ENCODE measurements at places on chromosomes 1 and 21.

DNA sequence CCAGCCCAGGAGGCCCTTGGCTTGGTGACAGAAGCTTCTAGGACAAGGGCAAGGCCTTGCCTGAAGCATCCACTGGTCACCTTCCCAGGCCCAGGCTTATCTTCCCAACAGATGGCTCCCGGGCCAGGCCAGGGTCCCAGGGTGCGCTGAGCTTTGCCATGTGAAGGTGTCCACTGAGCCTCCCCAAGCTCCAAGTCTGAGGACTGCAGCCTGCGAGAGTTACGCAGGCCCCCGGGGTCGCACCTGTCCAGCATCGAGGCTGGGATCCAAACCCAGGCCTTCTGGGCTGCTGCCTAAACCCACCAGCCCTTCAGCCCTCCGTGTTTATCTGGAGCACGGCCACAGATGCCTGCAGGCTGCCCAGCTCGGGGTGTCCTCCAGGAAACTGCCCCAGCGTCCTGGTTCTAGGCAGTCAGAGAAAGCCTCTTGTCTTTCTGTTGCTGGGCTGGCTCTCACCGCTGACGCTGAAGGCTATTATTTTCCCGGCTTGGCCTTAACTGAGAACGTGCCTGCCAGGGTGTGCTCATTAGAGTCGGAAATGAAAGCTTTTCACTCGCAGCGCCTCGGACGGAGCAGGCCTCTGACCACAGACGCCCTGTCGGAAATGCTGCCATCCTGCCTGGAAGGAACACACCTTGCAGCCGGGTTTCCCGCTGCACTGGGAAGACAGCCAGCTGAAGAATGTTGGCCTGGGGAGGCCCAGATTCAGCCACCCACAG lies 71.4 kb downstream of the MEGF6 start:
- no peak for DNase-seq

DNA sequence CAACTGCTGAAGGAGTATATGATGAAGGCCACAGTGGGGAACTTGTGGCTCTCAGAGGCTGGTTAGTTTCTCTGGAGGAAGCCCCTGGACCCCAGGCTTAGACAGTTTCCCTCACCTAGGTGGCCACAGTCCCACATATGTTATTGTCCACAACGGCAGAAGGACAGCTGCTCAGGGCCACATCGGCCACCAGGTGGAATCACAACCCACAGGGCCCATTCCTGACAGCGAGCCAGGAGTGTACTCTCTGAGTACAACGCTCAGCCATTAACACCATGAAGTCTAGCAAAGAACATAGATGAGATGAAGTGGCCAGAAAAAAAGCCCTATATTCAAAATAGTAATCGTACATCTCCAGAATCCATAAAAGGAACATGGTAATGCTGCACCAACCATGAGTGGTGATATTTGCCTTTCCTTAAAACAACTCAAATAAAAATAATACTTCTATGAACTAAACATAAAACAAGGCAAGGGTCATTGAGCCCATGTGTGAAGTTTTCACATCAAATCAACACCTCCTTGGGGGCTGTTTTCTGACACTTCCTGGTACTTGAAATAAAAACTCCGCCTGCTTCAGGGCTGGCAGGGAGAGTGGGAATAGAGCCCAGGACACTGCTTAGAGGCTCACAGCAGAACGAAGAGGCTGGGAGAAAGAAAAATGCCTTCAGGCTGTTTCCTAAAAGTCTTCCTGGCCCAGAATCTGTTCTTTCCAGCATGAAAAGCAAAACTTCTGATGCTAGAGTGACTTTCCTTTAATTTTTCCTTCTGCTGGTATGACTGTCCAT lies 383.3 kb downstream of the HHAT start:
- no peak for DNase-seq

DNA sequence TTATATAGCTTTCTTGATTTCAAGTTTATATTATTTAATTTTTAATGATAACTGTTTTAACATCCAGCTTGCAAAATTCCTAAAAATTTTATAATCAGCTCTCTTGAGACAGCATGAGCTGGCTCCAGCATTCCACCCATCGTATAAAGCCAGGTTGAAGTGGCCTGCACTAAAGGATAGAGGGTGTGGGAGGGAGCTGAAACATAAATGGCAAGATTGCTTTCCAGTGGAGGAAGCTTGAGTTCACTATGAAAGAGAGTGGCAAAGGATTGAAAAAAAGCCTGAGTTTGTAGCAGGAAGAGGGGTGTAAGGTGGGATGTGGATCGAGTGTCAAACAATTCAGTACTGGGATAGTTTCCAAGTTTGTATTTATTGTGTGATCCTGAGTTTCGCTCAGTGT lies 48.5 kb upstream of the ZNF644 start:
- DNase-seq, result no peak

DNA sequence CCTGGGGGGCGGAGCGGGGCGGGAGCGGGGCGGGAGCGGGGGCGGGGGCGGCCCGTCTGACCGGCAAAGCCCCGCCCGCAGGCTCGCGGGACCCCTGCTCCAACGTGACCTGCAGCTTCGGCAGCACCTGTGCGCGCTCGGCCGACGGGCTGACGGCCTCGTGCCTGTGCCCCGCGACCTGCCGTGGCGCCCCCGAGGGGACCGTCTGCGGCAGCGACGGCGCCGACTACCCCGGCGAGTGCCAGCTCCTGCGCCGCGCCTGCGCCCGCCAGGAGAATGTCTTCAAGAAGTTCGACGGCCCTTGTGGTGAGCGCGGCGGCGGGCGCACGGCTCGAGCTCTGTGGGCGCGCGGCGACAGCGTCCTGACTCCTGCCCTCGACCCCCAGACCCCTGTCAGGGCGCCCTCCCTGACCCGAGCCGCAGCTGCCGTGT lies 21.2 kb downstream of the AGRN start:
- DNase-seq, result no peak

- DNase-seq, result peak; percentile 46
Measured at GRCh38 chr1:175976865-175977642, 230.0 kb downstream of the COP1 start.

DNA sequence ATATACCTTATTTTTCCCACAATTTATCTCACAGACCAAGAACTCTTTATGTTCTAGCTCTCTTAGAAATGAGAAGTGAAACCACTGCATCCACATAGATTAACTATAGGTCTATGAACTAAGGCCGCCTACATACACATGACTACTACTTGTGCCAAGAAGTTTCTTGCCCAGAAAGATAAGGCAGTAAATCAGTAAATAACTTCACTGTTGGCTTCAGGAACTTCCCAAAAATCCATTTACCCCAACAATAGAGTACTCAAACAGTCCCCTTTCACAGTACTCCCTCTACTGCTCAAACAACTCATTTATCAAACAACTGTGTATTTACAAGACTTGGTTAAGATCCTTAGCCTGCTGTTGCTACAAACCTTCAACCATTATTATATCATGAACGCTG lies 96.5 kb downstream of the NME7 start:
- no peak for DNase-seq

DNA sequence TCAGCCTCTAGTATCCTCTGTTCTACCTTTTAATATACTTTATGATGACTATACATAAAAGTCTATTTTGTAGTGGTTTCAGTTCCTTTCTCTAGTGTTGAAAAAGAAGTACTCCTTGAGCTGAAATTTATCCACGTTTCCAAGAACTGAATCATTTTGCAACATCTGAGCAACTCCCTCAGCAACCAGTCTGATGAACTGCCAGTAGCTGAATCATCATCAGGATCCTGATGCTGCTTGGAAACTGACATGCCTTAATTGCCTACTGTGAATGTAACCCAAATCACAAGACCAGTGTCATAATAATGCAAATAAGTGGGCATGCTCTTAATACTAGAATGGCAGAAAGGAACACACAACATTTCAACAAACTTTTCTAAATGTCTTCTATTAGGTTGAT lies 103.3 kb downstream of the CYYR1 start:
- DNase-seq, result peak; percentile 83

- no peak for DNase-seq
Measured at GRCh38 chr1:19079541-19080472, 123.3 kb upstream of the IFFO2 start.

DNA sequence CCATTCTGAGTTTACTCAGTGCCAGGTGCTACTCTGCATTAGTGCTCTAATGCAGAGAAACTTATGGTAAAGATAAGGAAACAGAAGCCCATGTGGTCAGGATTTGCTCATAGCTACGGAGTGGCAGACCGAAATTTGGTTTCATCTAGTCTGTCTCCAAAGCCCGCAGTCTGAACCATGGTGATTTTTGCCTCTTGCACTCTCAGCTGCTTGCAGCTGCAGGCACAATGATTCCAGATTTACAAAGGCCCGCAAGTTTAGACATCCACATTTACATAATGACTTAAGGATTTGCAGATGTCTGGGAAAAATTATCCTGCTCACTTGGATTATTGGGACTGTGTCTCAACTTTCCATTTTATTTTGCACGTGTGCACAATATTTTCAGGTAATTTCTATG lies 161.3 kb upstream of the KCNJ6 start:
- no peak for DNase-seq

DNA sequence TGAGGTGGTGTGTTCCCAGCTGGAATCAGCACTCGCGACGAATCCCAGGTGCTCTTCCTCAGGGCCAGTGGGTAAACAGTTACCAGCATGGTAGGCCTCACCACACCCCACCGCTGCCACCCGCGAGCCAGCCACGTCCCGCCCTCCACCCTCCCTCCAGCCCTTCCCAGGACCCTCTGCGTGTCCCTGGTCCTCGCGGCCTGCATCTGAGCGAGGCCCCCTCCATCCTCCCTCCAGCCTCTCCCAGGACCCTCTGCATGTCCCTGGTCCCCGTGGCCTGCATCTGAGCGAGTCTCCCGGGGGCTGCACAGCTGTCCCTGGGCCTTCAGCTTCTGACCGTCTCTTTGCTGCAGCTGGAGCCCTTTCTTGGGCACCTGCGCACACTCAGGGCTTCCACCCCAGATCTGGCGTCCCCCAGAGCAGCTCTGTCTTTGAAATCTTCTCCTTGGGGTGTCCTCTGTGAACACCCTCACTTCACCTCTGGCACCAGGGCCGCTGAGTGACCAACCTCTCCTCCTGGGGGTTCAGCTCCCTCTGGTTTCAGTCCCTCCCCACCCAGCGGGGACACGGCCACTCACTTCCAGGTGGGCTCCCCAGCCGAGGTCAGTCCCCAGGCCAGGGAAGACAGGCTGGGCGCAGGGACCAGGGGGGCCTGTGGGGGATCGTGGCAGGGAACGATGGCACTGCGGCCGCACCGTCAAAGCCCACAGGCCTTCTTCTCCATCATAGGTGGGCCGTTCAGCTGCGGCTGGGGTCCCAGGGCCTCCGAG lies 57.8 kb upstream of the COL6A2 start:
- no peak for DNase-seq

DNA sequence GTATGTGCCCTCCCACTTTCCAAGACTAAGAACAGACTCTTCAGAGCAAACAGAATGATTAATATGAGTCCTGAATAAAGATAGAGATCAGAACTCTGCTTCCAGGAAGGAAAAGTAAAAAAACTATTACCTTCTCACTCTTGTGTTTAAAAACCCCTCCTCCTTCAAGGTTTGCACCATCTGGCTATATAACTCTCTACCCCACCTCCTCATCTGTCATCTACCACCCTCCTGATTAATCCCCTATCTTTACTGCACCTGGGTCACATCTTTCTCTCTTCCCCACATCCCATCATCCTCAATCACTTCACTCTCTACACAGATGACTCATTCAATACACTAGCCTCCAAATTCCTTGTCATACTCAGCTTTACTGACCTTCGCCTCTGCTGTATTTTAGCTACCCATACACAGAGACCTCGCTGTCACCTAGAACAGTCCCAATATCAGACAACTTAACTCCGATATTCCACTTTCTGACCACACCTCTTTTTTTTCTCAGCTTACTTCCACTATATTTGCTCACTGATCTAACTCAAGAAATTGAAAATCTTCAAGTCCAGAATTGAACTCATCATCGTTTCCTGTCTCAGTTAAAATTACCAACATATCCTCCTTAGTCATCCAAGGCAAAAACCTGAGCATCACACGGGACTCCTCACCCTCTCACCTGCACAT lies 3.7 kb downstream of the SCMH1 start:
- DNase-seq, result peak; percentile 43

DNA sequence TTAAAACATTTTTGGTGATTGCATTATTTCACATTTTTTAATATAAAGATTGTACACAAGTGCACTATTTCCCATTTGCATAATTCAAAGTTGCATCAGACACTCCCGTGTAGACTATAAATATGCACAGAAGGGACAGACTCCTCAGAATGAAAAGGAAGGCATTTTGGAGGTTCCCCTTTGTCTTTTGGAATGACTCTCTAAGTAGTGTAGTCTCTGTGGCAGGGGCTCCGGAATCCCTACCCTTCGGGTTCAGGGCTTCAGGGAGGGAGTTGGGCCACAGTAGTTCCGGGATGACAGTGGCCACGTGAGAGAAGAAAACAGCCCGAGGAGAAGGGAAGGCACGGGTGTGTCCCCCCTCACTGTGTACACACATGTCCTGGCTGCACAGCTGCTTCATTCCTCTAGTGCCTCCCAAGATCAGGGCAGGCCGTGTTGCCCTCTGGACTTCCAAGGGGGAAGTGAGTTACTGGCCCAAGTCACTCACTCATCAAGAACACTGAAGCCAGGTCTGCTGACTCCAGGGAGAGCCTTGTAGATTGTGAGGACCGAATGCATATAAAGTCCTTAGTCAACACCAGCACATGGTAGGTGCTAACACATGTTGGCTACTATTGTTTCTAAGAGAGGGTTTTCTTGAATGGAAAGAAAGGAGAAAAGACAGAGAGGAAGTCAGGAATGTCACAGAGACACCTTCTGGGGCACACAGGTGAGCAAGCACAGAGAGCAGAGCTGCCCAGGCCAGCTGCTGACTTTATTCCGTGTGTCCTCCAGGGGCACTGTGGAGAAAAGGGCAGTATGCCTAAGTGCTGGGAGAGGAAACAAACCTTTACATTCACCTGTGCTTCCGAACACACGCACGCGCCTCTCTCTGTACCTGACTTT lies 39.8 kb downstream of the LHX4 start:
- no peak for DNase-seq

DNA sequence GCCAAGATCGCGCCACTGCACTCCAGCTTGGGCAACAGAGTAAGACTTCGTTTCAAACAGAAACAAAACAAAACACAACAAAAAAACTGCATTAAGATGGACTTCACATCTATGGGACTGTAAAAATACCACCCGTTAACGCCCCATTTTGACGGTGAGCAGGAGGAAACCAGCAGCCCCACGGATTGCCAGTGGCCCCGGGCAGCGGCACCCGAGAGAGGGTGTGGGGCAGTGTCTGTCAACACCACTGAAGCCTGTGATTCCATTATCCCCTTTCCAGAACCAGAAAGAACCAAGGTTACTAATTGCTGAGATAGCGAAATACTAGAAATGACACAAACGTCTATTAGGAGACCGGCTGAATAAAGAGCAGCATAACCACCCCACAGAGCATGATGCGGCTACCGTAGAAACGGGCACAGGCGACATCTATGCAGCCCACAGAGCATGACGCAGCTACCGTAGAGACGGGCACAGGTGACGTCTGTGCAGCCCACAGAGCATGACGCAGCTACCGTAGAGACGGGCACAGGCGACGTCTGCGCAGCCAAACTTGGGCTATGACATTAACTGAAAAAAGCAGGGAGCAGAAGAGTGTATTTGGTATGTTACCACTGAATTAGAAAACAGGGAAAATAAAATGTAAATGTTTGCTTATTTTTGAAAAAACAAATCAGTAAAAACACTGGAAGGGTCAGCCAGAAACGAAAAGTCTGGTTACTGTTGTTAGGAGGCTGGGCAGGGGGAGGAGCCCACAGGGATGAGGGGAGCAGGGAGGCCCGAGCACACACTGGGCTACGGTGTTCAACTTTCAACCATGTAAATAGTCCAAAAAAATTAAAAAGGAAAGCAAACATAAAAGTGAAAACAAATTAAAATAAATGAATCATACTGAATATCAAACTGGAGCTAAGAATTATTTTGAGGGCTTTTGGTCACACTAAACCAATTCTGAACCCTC lies 96.5 kb downstream of the NPHP4 start:
- DNase-seq, result no peak

- DNase-seq, result no peak
Measured at GRCh38 chr1:225152061-225152460, 222.6 kb downstream of the DNAH14 start.

Data from fibroblast of mammary gland (primary cell).